ENCODE measurements at places on chromosomes 16 and 17.

DNA sequence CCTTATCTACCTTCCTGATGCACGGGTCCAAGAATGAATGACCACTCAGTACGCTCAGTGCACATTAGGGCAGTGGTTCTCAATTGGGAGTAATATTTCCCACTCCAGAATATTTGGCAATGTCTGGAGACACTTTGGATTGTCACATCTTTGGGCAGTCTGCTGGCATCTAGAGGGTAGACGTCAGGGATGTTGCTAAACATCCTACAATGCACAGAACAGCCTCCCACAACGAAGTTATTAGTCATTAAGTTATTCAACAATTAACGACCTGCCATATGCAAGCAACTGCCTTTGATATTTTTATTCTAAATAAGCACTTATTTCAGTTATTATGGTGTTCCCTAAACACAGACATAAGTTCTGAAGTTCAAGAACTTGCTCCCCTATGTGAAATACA is 669.3 kb downstream of the TOX3 start:
- DNase-seq: no peak

DNA sequence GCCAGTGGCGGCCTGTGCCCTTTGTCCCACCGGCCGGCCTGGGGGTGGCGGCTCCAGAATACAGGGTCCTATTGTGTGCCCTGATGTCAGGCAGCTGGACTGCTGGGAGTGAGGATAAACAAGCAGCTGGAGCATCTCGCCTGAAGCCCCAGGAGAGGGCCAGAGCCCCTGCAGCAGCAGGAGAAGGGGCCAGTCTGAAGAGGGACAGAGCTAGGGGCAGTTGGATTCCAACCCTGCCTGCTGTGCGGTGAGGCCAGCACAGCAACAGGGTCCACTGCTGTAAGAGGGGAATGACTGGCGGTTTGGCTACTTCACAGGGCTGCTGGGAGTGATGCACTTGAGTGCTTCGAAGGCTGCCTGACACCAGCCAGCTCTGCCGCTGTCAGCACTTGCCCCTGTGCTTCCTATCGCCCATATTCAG is 25.0 kb downstream of the RAB11FIP4 start:
- no peak for DNase-seq

DNA sequence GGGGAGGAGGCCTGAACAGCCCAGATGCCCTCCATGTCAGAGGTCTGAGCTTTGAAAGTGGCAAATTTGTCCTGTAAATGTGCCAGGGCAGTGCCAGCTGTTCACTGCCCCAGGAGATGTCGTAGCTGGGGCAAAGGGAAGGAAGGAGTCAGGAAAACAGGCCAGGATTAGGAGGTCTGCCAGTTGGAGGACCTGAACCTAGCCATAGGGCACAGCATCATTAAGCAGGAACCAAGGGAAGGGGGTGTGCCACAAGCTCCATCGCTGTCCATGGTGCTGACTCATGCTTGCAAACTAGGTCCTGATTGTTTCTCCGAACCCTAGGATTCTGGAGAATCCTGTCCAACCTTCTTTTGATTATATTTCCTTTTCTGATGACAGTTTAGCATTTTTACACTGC is 124.2 kb downstream of the TMEM132E start:
- peak; percentile 45 for DNase-seq

- DNase-seq: no peak
Measured at GRCh38 chr17:72466606-72467005, 345.8 kb downstream of the SOX9 start.

- DNase-seq: peak; percentile 45
Measured at GRCh38 chr17:65243838-65244625, 106.9 kb downstream of the RGS9 start.

GRCh38 chr17:2704890-2705248 is 6.7 kb downstream of the CLUH start:
- no peak for DNase-seq

DNA sequence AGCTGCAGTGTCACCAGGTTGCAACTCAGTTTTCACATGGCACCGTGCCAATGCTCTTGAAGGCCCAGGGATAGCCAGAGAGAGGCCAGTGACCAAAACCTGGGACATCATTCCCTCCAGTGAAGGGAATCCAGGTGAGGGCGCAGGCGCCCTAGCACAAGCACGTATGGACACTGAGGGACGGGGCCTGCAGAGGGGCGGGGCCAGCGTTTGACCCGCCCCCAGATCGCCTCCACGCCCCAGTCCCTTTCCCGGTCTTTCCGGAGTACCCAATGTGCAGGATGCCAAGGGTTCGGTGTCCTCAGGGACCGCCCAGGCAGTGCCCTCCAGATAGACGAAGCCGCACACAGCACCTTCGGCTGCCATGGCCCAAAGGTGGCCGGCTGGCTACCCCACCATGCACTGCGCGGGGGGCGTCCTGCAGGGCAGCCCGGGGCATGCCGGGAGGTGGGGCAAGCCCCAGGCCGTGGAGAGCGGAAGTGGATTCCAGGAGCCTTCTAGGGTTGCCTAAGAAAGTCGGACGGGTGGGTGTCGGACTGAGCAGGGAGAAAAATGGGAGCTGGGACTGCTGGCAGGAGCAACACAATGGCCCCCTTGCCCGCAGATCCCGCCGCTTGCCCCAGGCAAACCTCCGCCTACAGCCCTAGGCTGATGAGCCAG is 4.6 kb downstream of the SLC12A4 start:
- DNase-seq: no peak

- DNase-seq: peak; percentile 49
Measured at GRCh38 chr16:50274326-50275097, 8.2 kb downstream of the ADCY7 start.

DNA sequence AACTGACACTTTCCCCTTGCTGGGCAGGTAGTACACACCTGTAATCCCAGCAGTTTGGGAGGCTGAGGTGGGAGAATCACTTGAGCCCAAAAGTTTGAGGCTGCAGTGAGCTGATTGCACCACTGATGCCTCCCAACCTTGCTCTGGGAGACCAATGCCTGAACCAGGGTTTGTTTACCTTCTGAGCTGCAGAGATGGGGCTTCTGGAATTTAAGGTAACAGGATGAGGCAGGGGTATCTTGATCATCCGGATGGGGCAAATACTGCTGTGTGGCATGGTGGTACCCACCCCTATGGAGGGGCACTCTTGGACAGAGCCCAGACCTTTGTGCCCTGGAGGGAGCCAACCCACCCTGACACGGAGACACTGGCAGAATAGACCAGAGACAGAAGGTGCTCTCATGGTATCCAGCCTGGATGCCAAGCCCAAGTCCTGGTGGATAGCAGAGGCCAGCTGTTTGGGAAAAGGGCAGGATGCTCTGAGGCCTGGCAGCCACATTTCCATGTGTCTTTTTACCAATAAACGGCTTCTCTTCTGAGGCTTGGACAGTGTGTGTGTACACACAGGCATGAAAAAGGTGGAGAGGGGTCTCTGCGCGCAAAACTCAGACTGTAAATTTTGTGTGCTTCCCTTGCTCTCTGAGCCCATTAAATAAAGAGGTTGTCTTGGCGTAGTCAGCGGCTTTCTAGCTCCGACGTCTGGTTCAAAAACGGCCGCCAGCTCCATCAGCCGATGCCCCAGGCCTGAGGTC is 4.4 kb downstream of the ZNF48 start:
- no peak for DNase-seq

GRCh38 chr17:75799402-75799801 is 14.8 kb downstream of the UNK start:
- DNase-seq: no peak

DNA sequence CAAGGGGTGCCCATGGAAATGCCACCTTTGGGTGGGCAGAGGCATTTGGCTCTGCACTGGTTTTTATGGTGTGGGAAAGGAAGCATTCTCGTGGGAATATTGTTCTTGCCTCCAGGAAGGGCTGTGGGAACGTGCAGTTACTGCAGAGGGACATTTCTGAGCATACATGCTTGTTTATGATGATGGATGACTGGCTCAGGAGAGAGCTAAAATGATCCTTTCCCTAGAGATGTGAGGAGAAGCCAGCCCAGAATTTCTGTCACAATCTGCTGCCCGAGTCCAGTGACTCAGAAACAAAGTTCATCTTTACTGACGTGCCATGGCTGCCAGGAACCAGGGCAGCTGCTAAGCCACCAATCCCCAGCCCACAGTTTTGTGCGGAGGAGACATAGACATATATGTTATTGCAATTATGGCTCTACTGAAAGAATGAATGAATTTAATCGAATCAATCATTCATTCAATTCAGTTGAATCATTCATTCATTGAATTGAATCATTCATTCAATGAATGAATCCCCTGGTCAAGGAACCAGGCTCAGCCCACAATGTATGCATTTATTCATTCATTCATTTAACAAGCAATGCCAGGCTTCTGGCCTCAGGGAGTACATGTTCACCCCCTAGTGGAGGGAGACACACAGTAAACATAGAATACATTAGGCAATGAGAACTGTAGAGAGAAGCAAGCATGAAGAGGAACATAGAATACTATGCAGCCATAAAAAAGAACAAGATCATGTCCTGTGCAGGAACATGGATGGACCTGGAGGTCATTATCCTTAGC is 414.4 kb upstream of the HSBP1 start:
- no peak for DNase-seq

DNA sequence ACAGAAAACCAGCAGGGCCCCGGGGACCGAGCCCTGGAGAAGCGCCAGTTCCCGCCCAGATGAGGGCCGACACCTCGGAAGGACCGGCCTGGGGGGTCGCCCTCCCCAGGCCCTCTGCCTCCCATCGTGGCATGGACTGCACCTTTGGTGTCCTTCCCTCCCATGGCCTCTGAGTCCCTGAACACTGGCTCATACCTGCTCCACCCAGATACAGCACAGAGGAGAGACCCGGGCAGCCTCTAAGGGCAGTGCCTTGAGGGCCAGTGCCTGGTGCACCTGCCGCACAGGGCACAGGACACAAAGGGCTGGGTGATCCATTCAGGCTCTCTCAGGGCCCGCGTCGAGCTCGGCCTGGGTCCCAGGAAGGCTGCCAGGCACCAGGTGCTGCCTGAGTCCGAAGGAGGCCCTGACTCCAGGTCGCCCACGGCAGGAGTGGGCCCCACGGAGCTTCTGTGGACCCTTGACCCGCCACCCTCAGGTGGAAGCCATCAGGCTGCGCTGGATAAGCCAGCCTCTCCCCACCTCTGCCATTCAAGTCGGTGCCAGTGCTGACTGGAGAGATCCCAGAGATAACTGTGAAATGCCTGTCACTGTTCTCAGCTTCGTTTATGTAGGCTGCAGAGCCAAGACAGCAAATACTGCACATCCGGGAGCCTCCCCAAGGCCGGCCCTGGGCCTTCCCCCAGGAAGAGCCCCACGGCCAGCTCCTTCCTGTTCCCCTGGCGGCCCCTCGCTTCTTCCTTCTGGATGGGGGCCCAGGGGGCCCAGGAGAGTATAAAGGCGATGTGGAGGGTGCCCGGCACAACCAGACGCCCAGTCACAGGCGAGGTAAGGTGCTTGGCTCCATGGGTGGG is at the start of gene ZG16B:
Gene ZG16B (plus strand): TSS at position 803 of the 854 bp plus-strand sequence. CDS start 139 bp downstream, outside the sequence.
- DNase-seq: no peak

DNA sequence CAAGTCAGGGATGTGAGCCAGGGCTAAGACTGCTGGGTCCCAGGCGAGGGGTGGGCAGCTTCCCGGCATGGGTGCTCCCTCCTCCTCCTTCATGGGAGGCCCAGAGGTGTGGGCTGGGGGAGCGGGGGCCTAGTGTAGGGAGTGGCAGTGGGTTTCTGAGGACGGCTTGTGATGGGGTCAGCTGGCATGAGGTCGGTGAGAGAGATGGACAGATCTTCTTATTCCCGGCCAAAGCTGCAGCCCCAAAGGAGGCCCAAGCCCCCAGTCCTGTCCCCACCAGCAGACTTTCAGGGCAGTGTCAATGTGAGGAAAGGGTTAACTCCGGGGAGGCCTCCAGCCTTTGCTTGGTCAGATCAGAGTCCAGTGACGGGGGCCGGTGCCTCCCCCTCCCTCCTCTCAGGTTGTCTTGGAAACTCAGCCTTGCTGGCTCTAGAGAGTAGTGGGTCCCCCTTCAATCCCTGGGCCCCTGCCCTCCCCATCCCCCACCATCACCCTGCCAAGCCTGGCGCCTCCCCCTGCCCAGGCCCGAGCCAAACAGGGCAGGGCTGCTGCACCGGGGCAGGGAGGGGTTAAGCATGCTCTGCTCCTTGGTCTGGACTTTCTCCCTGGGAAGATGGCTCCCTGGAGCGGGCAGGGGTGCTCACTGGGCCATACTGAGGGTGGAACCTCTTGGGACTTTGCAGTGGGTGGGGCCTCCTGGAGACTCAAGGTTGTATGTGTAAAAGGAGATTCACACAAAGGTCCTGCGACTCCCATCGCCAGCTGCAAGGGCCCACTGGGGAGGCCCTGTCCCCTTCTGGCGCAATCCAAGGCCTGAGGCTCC is 12.4 kb downstream of the NAT9 start:
- no peak for DNase-seq

DNA sequence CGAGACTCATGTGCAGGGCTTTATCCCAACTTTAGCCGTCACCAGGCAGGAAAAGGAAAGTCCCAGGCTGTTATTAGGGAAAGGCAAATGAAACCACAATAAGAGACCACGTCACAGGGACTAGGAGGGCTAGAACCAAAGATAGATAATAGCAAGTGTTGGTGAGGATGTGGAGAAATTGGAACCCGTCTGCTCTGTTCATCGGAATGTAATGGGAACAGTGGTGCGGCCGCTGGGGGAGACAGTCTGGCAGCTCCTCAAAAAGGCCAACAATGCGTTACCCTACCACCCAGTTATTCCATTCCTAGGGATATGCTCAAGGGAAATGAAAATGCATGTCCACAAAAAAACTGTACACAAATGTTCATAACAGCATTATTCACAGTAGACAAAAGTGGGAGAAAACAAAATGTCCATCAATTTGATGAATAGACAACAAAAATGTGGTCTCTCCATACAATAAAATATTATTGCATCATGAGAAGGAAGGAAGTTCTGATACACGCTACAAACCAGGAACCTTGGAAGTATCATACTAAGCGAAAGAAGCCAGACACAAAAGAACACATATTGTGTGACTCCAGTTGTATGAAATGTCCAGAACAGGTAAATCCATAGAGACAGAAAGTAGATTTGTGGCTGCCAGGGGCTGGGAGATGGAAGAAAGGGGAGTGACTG is 19.5 kb upstream of the USP10 start:
- DNase-seq: no peak

GRCh38 chr16:13077816-13078215 is 176.4 kb downstream of the SHISA9 start:
- DNase-seq: no peak

DNA sequence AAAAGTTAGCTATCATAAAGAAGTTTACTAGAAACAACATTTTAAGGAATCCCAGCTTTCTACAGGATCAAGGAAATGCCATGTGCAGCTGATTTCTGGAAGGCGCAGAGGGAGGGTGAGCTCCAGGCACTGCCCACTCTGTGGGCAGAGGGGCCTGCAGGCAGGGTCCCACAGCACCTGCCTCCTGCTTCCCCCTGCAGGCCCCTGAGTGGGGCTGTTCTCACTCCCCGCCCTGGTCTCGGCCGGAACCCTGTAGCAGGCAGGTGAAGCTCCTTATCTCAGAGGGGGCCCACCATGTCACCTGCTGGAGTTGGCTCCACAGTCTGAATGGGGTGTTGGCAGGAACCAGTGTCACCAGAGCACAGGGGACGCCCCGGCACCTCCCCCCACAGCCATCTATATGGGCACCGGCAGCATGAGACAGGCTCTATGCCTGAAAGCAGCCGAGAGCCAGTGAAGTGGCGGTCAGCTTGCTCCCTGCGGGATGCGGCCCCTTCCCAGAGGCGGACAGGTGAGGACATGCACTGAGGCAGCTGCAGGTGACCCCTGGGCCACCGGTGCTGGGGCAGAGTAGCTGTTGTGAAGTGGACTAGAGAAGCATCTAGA is 47.6 kb upstream of the FASN start:
- no peak for DNase-seq
